Renal pelvis (tissue), 12 donors: ENCODE measurements at places on chromosomes 12 and 14. TPM values are rescaled to one million over a fixed set of nuclear protein-coding genes. Genes with fewer than 3 reads are reported as not detected.

Gene AMHR2
- 0.24 TPM for polyA plus RNA-seq

Gene LYZ
- polyA plus RNA-seq = 33.3 TPM

Gene FSCB
- not detected for polyA plus RNA-seq

Gene AQP2
- polyA plus RNA-seq = 170 TPM

Gene P2RX2
- polyA plus RNA-seq = 1.6 TPM

Gene PTGER2
- 6.5 TPM for polyA plus RNA-seq

Gene ITGB7
- 1.7 TPM for polyA plus RNA-seq

Gene PLEK2
- polyA plus RNA-seq = 1.3 TPM

Gene B4GALNT1
- 0.87 TPM for polyA plus RNA-seq

Gene RNU4-1
- not detected for polyA plus RNA-seq

Gene SLC6A13
- 60.0 TPM for polyA plus RNA-seq

Gene OR4E2
- polyA plus RNA-seq = 0.06 TPM

Gene NEUROD4
- not detected for polyA plus RNA-seq

Gene TAS2R42
- not detected for polyA plus RNA-seq

Gene RNF31
- polyA plus RNA-seq = 46.4 TPM

Gene KRT2
- polyA plus RNA-seq = not detected

Gene IFI27
- 5.1 TPM for polyA plus RNA-seq
